ENCODE measurements at places on chromosomes 7 and 10.

DNA sequence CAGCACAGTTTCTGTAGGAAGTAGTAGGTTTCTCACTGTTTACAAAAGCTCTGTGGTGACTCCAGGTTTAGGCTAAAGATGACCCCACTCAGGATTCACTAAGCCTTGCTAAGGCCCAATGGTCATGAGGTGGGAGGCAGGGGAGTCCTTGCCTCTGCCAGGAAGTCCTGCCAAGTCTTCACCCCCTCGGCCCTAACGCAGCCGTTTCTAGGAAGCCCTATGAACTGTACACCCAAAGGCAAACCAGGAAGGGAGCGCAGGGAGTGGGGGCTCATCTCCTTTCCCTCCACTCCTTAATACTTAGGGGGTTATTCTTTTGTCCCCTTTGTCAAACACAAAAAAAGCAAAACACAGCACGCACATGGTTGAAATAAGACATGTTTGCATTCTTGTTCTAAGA lies 64.6 kb downstream of the CTBP2 start:
- DNase-seq, result no peak

GRCh38 chr7:94067047-94067446 lies 62.9 kb upstream of the BET1 start:
- no peak for DNase-seq

DNA sequence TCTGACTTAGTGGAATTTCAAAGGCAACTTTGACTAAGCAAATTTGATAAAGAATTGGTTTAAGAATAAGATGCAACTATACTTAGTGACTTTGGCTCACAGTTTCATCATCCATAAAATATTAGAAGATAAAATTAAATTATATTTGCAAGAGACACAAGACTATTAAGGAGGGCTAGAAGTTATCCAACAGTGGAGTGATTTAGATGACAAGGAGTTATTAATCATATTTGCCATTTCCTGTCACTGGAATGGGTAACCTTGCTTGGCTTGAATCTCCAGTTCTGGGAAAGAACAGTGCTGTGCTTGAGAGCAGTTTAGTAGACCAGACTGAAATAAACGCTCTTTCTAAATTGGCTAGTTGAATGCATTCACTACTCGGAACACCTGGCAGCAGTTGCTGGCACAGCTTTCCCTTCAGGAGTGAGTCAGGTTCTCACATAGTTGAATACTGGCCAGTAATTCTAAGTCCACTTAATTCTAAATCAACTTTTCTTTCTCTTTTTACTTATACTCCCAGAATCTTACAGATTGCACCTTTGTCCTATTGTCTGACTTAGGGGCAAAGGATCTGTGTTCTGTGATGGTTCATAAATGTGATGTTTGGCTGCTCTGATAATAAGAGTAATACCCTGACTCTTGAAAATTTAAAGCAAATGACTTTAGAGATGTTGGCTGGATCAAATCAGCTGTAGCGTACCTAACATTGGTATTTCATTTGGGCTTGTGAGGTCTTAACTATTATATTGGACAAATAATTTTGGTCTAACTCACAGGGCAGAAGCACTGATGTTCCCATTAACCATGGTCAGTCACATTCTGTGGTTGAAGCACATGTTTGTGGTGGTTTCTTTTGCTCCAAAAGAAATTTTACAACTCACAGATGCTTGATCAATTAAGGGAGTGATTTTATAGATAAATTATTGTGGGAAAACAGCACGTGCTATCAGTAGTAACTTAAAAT lies 16.6 kb downstream of the STMP1 start:
- DNase-seq, result no peak

DNA sequence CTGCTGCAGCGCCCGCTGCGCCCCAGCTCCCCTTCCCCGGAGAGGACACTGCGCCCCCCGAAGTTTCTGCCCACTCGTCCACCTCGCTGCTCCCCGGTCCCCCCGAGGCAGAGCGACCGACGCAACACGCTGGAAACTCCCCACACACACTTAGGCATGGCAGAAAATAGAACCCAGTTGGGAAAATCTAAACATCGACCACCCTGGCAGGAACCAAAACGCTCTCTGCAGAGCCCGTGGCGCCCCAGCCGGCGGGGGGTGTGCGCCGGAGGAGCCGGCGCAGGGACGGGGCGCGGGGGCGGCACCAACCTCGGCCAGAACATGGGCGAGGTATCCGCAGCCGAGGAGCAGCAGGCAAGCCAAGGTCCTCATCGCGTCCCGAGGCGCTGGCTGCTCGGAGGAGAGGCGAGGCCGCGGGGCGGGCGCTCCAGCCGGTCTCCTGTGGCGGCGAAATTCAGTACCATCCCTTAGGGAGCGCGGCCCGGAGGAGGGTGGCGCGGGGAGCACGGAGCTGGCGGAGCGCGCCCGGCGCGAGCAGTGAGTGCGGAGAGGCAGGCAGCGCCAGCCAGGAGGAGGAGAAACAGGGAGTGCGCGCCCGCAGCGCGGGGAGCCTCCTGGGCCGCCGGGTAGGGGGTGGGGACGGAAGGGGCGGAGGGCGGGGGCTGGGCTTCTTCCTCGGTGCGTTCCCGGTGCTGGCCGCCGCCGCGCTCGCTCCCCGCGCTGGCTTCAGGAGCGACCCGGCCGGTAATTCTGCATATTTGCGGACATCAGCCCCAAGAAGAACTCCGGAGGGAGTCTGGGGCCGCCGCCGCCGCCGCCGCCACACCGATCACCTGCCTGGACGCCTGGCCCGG lies 789 bp downstream of the PDGFA start:
- no peak for DNase-seq

DNA sequence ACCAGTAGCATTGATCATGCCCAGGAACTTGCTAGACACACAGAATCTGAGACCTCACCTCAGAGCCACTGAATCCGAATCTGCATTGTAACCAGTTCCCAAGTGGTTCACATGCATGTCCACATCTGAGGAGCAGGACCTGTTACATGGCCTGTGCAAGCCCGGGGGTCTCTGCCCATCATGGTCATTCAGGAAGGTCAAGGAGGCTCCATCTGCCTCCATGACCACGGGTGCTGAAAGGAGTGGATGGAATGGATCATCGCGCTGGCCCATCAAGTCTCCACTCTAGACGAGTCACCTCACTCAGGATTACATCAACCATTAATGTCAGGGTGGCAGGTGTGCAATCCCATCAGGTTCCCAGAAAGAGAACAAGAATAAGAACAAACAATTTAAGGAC lies 85.8 kb upstream of the ADAM12 start:
- DNase-seq, result no peak

DNA sequence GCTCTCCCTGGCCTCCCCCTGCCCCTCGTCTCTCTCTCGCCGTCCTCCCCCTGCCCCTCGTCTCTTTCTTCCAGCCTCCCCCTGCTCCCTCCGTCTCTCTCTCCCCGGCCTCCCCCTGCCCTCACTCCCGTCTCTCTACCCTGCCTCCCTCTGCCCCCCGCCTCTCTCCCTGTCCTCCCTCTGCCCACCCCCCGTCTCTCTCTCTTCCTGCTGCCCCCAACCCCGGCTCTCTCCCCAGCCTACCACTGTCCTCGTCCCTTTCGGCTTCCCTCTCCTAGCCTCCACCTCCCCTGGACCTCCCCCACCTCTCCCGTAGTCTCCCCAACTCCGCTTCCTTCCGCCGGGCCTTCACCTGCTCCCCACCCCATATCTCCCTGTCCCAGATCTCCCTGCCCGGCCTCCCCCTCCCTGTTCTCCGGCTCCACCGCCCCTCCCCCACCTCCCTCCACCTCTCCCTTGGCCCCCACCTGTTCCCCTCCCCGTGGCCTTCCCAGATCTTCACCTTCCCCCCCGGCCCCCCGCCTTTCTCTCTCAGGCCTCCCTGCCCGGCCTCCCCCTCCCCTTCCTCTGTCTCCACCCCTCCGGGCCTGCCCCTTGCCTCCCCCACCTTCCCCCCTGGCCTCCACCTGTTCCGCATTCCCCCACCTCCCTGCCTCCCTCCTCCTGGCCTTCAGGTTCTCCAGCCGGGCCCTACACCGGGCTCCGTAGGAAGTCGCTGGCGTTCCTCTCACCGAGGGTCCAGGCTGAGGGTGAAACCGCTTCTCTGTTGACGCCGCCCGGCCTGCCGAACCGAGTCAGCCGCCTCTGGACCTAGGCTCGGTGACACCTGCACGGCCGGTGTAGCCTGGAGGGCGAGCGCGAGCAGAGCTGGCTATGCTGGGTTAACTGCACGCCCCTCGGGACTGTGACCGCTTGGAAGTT lies 1.2 kb downstream of the GET4 start:
- DNase-seq, result no peak

GRCh38 chr7:84674236-84674913 lies 479.8 kb upstream of the SEMA3A start:
- no peak for DNase-seq

DNA sequence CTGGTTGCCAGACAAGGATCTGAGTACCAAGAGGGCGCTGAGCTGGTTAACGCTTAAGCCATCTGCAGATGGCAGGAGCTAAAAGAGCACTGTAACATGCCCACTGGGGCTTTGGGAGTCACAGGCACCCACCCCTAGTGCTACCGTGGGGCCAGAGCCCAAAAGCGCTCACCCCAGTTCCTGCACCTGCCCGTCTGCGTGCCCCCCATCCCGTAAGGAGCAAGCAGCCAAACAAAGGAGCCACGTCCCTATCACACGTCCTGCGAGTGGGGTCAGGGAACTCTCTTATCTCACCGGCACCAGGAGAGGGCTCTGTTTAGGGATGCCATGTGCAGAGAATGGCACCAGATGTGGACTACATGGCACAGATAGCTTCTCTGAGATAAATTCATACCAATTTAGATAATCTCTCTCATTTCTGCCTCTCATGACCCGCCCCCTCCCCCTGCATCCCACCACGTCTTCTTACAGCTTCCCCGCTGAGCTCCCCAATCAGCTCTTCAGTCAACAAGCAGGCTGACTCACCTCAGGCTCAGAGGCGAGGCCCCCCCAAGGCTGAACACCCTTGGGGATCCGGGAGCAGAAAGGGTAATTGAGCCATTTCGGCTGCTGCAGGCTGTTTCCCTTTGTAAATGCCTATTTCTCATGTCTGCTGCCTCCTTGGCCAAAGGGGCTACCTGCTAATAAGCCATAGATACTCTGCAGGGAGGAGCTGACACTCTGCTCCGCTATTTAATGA lies 235.7 kb downstream of the GRID1 start:
- DNase-seq, result no peak

DNA sequence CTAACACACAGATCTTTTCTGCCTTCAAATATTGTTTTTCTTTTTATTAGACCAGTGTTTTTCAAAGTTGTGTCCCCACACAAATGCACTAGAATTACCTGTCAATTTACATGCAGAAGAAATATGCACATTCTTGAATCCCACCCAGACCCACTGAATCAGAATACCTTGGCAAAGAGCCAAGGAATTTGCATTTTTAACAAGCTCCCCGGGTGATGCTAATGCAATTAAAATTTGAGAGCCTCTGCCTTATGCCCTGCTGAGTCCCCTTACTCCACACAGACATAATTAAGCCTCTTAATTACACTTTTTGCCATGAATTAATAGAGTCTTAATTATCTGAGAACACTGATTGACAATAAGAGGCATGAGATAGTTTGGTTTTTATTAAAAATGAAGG lies 201.2 kb upstream of the GRB10 start:
- DNase-seq, result no peak

GRCh38 chr7:73626814-73627213 lies 2.5 kb upstream of the MLXIPL start:
- no peak for DNase-seq

- no peak for DNase-seq
Measured at GRCh38 chr7:50640779-50641178, 75.6 kb upstream of the DDC start.

DNA sequence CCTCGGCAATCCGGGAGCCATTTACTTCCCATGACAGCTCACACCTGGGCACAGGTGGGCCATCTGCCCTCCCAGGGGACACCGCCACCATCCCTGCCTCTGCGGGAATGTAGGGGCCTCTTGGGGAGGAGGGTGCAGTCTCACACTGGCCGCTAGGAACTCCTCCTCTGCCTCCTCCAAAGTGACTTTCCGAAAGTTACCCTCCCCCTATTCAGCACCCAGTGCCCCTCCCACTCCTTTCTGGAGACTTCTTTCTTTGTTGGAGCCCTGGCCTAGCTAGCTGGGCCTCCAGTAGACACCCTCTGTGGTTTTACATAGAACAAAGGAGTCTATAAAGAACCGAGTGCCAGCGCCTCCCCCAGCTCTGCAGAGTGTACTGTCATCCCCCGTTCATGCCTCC lies 45.8 kb upstream of the MNX1 start:
- DNase-seq, result no peak

- no peak for DNase-seq
Measured at GRCh38 chr7:112023282-112023681, 182.9 kb downstream of the DOCK4 start.

DNA sequence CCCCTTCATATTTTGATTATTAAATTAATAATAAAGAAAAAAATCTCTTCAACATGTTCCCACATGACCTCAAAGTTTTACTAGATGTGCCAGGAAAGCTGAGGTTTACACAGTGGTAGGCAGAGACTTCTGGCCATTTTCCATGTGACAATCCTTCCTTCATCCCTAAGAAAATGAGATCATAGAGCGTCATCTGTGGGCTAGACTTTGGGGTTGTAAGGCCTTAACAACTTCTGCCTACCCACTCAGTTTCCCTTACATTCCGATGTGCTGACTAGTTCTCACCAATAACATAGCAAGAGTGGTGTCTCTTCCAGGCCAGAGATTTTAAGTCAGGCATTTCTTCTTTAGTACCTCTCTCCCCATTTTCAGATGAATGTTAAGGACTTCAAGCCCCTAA lies 171.1 kb upstream of the PHF14 start:
- DNase-seq, result no peak

DNA sequence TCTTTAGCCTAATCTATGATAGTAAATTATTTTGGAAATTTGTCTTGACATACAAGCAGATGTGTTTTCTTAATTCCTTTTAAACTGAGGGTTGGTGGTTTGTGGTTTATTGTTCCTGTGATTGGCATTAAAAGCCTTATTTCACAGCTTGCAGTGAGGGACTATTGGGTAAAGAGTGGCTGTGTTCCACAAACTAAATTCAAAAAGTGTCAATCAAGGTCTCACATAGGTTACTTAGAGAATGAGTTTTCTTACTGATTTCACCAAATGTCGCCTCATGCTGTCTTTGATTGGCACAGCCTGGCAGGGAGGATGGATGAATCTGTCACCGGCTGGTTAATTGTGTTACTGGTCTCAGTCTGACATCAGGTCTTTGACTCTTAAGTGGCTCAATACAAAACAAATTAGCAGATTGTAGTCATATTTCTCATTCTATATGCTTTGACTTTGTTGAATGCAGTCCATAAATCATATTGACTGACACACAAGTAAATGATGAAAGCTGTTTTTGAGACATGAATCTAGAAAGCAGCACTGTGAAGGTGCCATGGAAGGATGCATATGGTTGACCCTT lies 66.8 kb upstream of the CYP26C1 start:
- no peak for DNase-seq

DNA sequence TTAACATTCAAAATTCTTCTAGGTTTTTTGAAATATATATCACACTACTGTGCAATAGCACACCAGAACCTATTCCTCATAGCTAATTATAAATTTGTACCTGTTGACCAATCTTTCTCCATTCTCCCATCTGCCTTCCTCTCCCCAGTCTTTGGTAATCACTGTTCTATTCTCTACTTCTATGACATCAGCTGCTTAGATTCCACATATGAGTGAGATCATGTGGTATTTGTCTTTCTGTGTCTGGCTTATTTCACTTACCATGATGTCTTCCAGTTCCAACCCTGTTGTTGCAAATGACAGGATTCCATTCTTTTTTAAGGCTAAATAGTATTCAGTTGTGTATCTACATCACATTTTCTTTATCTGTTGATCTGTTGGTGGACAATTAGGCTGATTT lies 54.4 kb upstream of the CCDC6 start:
- no peak for DNase-seq

Measured in AG04450 (cell line).